Posterior vena cava (tissue), 2 donors: ENCODE measurements at places on chromosomes 7 and 10. TPM values are rescaled to one million over a fixed set of nuclear protein-coding genes. Genes with fewer than 3 reads are reported as not detected.

- DNase-seq, result no peak
These were observed 140.3 kb downstream of the FOXP2 start for GRCh38 chr7:114554781-114555537.

- no peak for DNase-seq
These were observed 28.6 kb downstream of the MTURN start for GRCh38 chr7:30163231-30163894.

GRCh38 chr7:64463636-64464375 is 99.1 kb downstream of the ZNF680 start:
- peak; percentile 91 for DNase-seq

DNA sequence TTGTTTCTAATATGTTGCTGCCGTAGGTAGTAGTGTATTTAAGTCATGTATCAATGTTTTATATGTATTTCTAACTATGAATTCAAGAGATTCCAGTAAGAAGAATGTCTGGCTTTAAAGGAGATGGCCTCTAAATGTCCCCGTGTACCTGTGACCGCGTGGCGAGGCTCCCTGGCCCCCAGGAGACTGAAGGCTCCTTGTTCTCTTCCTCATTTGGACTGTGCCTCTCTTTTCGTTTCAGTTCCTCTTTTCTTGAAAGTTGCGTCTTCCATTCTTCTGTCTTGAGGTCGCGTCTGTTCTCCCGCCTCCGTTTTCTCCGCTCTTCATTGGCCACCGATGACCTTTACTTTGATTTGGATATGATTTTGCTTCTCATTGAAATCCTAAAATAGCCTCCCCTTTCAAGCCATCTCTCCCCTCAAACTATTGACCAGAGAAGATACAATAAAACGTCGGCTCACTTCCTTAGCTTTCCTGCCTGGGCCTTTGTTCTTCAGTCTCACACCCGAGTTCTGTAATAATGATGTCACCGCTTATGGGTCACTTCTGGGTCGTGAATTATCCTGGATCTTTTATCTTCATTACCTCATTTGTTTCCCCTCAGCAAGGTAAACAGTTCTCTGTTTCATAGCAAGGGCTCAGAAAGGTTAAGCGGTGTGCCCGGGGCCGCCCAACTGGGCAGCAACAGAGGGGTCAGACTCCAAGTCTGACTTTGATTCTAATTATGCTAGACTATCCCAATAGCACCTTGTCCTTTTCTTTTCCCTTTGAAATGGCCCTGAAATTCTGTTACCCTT is 28.7 kb downstream of the WIPI2 start:
- peak; percentile 76 for DNase-seq

- no peak for DNase-seq
These were observed 218.6 kb upstream of the INHBA start for GRCh38 chr7:41921453-41921981.

Gene SORCS1
- total RNA-seq, result 0.37 TPM

GRCh38 chr10:102906507-102906906 is 11.6 kb upstream of the CNNM2 start:
- DNase-seq, result no peak

DNA sequence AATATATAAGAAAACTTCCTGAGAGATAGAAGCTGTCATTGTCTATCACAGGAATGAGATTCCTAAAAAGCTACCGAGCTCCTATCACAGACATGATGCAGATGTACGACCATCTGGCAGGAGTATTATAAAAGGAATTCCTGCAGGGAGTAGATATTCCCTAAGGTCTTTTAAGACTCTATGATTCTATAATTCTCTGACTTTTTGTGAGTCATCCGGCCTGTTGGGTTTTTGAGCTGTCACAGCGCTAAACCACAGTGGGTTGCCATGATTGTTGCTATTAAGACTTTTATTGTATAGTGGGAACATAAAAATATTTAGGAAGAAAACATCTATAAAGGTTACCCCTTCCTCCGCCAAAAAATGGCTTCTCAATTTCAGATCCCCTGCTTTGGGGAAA is 223.4 kb downstream of the BMPER start:
- no peak for DNase-seq

DNA sequence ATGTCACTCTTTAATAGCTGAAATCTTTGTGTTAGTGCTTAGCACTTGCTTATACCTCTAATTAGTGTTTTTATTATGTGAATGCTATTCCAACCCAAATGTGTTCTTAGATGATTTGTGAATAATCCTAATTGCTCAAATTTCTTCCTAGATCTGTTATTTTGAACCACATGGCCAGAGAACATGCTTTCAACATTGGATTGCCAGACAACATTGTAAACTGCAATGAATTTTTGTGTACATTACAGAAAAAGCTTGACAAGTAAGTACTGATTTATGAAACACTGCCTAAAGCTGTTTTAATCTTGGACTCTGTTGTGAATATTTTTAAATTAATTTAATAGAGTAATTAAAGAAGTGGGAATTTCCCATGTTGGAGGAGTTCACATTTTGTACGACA is 121.1 kb downstream of the ZNF277 start:
- DNase-seq, result no peak

DNA sequence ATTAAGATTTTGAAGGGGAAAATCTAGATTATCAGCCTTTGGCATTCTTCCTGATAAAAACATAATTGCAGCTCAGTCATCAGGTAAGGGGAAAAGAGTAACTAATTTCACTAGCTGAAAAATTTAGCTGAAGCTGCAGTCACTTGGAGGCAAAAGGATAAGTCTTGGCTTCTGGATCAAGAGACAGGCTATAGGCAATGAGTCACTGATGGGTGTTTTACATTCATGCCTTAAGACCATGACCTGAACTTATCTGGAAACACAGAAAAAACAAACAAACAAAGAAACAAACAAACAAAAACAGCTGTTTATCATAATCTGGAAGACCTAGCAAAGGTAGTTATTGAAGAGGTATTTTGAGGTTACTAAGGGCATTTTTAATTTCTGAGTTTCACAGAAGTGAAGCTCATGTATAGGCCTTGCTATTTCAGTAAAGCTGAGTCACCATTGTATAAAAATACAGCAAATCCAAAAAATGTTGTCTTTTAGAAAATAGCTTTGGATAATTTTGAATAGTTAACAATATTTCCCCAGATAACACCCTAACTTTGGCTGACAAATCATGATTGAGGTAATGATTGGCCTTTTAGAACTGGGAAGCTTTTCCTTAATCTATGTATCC is 40.3 kb downstream of the ZNF22 start:
- no peak for DNase-seq

Gene MASTL
- 9.6 TPM for total RNA-seq

- no peak for DNase-seq
These were observed 101.7 kb downstream of the HOXA1 start for GRCh38 chr7:26993816-26994810.

Gene HOXA1
- 0.71 TPM for total RNA-seq

- no peak for DNase-seq
These were observed 130.9 kb upstream of the MBL2 start for GRCh38 chr10:52903397-52903938.

- no peak for DNase-seq
These were observed 318.2 kb upstream of the CELF2 start for GRCh38 chr10:10699427-10699826.

Gene DOCK4
- total RNA-seq, result 26.1 TPM

- no peak for DNase-seq
These were observed 25.4 kb downstream of the RBM33 start for GRCh38 chr7:155669717-155670505.

- DNase-seq, result no peak
These were observed 84.7 kb upstream of the DKK1 start for GRCh38 chr10:52229291-52229931.

- DNase-seq, result no peak
These were observed 152.3 kb downstream of the EVX1 start for GRCh38 chr7:27394871-27395270.

GRCh38 chr10:27893358-27893954 is 105.4 kb downstream of the ODAD2 start:
- DNase-seq, result no peak

GRCh38 chr7:66682350-66683093 is 53.8 kb downstream of the KCTD7 start:
- DNase-seq, result peak; percentile 85

Gene MMRN2
- 46.6 TPM for total RNA-seq

GRCh38 chr7:156776527-156776926 is 116.5 kb downstream of the LMBR1 start:
- DNase-seq, result no peak

DNA sequence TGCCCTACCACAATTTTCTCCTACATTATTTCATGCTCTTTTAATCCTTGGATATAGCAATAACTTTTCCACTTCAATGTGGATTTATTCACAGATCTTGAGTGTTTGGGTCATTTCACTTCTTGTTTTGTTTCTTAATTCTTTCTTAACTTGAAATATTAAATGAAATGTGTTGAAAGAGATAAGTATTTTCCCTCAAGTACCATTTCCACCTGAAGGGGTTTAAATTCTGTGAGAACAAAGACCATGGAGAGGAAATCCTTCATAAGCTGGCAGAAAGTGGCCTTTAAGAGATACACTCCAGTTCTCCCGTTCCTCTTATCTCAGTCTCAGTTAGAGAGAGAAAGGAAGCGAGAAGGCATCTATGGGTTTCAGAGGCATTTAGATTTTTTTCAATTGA is 14.1 kb upstream of the DLD start:
- DNase-seq, result no peak

Gene PRLHR
- total RNA-seq, result not detected

Gene LMOD2
- not detected for total RNA-seq

Gene SPDYE16
- total RNA-seq, result 0.28 TPM

DNA sequence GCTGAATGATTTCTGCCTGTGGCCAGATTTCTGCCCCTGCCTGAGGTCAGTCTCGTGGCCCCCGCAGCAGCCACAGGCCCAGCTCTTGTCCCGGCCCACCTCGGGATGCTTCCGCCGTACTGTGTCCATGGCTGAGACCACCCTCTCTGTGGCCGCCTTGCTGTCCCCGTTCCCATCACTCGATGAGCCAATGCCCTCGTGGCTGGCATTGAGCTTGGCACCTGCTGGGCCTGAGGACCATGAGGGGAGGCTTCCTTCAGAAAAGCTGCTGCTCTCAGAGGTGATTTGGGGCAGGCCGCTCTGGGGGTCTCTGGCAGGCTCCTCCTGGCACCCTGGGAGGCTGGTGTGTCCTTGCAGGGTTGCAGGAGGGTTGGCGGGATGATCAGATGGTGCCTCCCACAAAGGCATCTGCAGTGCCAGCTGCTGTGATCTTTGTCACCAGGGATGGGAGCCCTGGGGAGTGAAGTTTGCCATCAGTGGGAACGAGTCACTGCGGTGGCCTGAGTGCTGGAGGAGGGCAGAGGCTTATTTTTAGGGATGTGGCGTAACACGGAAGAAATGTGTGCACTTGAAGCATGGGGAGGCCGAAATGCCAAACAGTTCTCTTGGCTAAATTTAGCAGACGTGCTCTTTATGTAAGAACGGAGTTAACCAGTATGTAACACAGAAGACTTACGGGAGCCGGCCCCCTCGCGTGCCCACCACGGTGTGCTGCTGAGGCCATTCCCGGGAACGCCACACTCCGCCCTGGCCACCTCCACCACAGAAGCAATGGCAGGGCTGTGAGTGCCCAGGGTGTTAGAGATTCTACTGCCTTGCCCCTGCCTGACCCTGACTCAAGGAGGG is 47.7 kb downstream of the VIPR2 start:
- DNase-seq, result peak; percentile 78

Gene DNAJC12
- 4.0 TPM for total RNA-seq

Gene SLC29A4
- total RNA-seq, result 0.90 TPM

- no peak for DNase-seq
These were observed 683.1 kb upstream of the POM121L12 start for GRCh38 chr7:52352013-52352981.

DNA sequence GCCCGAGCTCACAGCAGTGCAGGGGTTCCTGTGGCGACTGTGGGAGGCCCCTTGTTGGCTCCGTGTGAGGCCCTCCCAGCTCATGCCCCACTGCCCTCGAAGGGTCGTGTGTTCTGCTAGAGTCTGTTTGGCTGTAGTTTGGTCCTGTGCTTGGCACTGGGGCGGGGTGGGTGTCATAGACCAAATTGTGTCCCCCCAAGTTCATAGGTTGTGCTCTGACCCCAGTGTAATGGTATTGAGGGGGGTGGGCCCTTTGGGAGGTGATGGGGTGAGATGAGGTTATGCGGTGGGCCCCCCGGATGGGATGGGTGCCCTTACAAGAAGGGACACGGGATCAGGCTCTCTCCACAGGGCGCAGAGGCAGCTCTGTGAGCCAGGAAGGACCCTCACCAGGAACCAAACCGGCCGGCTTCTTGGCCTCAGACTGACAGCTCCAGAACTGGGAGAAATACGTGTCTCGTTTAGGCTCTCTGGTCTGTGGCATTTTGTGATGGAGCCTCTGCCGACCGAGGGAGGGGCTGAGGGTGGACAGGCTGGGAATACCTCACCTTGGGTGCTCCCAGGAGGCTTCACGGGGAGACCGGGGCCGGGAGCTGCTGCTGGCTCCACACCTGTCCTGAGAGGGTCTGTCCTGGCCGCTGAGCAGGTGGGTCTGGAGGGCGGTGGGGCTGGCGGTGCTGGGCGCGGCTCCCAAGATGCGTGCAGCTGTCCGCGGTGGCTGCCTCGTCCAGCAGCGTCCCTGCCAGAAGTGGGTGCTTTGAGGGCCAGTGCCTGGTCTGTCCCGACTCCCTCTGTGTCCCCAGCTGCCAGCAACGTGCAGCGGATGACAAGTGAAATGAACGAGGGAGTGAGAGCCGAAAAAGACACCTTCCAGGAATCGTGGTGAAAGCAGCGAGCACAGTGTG is 89.4 kb downstream of the INPP5A start:
- DNase-seq, result peak; percentile 79

GRCh38 chr10:55233505-55233904 is 432.5 kb upstream of the PCDH15 start:
- no peak for DNase-seq

DNA sequence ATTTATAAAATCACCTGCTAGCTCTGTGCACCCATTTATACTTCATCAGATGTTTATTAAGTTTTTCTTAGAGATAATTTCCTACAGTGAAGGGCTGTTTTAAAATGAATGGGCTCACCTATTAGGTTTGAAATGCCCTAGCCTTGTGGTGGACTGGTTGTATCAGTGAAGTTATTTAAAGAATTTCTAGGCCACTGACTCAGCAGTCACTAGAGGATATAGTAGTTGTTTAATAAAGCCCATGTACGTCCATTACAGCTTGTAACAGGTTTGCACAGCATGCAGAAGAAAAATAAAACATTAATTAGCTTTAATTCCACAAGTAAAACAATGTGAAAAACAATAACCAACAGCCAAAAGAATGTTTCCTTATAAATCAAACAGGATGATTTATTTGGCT is 128.0 kb downstream of the RSU1 start:
- no peak for DNase-seq
